ENCODE measurements at places on chromosomes 1 and 21. TPM values are rescaled to one million over a fixed set of nuclear protein-coding genes. Genes with fewer than 3 reads are reported as not detected.

The SH3GLB1 gene
- total RNA-seq: 41.7 TPM

The MRPL39 gene
- 14.5 TPM for total RNA-seq

The OLFML2B gene
- 18.6 TPM for total RNA-seq

The AUNIP gene
- total RNA-seq: not detected

The PPM1J gene
- total RNA-seq: 0.66 TPM

The GBP4 gene
- 7.8 TPM for total RNA-seq

The BARHL2 gene
- not detected for total RNA-seq

The ZMYM4 gene
- 25.5 TPM for total RNA-seq

The GPATCH4 gene
- 44.4 TPM for total RNA-seq

DNA sequence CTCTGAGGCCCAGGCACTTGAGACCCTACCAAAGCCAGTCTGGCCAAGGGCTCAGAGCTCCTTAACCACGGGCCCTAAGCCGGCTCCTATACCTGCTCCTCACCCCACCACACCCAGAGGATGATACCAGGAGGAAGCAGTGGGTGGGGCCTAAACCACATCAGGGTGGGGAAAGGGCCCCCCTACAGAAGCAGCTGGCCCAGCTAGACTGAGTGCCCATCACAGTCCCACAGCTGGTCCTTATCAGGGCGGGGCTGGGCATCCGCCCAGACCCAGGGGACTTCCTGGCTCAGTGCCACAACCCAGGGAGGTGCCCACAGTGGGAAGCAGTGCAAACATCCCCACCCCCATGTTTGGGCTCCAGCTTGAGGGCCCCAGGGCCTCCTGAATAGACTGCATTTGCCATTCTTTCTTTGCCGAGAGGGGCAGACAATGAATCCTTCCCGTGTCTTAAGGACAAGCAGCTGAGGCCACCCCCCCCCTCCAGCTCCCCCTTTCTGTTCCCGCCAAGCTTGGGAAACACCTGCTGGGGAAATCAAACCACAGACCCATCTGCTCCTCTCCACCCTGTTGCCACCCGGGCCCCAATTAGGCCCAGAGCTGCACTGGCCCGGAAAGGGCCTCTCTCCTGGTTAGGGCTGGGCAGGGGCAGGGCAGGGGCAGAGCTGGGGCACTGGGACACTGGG is 6.2 kb downstream of the E2F2 start:
- peaks cover 19% of the 10 kb centered on the region for H3K4me1 ChIP-seq
- H3K36me3 ChIP-seq: no peaks in the 10 kb centered on the region
- H3K27me3 ChIP-seq: no peaks in the 10 kb centered on the region
- H3K27ac ChIP-seq: no peak overlapping the region

DNA sequence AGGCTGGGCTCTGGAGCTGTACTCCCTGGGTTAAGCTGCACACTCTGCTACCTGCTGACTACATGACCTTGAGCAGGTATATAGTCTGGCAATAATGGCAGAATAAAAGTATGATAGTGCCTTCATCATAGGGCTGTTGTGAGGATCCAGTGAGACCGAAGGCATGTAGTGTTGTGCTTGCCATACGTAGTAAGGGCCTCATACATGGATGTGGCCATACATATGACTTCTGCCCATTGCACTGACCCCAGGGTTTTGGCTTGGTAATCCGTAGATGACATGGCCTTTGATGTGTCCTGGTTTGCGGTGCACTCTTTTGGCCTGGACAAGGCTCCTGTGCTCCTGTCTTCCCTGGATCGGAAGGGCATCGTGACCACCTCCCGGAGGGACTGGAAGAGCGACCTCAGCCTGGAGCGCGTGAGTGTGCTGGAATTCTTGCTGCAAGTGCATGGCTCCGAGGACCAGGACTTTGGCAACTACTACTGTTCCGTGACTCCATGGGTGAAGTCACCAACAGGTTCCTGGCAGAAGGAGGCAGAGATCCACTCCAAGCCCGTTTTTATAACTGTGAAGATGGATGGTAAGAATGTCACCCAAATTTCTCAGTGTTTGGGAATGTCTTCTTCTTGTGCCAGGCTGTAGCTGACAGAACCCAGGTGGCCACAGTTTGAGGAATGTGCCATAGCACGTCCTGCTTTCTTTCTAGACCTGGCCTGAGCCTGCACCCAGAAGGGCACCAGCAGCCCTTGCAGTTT is 17.0 kb upstream of the CD101 start:
- H3K27me3 ChIP-seq: no peaks in the 10 kb centered on the region
- H3K27ac ChIP-seq: no peak overlapping the region
- H3K4me3 ChIP-seq: no peak overlapping the region
- peaks cover 2% of the 10 kb centered on the region for H3K4me1 ChIP-seq
- no peak for DNase-seq

GRCh38 chr1:152108882-152109222 is 6.4 kb downstream of the TCHH start:
- no peak overlapping the region for H3K27ac ChIP-seq
- H3K36me3 ChIP-seq: no peaks in the 10 kb centered on the region
- H3K4me1 ChIP-seq: peaks cover 53% of the 10 kb centered on the region
- DNase-seq: no peak
- H3K4me3 ChIP-seq: peak overlapping the region; percentile 54
- H3K27me3 ChIP-seq: peaks cover 93% of the 10 kb centered on the region

- no peak for DNase-seq
- H3K4me1 ChIP-seq: peaks cover 5% of the 10 kb centered on the region
- H3K36me3 ChIP-seq: no peaks in the 10 kb centered on the region
- H3K27me3 ChIP-seq: no peaks in the 10 kb centered on the region
Observed at GRCh38 chr1:116694524-116694923, 27.0 kb upstream of the IGSF3 start.

DNA sequence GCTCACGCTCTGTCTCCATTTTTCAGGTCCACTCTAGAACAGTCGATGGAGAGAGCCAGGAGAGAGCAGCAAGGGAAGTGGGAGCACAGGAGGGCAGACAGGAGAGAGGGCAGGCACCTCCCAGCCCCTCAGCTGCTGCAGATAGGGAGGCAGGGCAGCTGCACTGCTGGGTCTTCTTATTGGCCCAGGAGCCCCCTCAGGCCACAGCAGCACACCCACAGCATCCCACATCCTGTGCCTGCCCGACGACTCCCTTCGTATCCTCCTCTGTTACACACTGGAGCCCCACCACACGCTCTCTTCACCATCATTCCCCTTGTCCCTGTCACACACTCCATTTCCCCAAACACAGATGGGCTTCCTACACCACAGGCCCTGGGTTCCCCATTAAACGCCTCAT is 13.7 kb upstream of the ARTN start:
- no peaks in the 10 kb centered on the region for H3K4me1 ChIP-seq
- H3K27me3 ChIP-seq: no peaks in the 10 kb centered on the region
- no peaks in the 10 kb centered on the region for H3K36me3 ChIP-seq
- no peak overlapping the region for H3K27ac ChIP-seq

DNA sequence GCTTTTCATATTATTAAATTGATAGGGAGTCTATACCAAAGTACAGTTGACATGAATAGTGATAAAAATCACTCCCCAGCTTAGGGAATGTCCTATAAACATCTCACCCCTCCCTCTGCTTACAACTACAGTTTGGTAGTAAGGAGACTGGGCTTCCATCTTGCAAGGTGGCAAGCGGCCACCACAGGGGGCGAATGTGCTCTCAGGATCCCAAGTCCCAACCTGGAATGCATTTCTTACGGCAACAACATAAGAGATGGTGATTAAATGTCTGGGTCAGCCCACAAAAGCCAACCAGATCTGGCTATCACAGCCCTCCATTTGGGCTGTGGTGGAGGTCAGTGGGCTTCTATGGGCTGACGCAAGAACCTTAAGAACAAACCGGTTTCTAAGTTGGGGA is 68.0 kb downstream of the SMYD2 start:
- no peak overlapping the region for H3K4me3 ChIP-seq
- H3K4me1 ChIP-seq: no peaks in the 10 kb centered on the region
- DNase-seq: no peak
- no peak overlapping the region for H3K27ac ChIP-seq

GRCh38 chr1:212520746-212521145 is 87.8 kb upstream of the ATF3 start:
- H3K36me3 ChIP-seq: no peaks in the 10 kb centered on the region
- no peak overlapping the region for H3K4me3 ChIP-seq
- no peak overlapping the region for H3K27ac ChIP-seq
- no peaks in the 10 kb centered on the region for H3K27me3 ChIP-seq
- DNase-seq: no peak

- H3K27me3 ChIP-seq: no peaks in the 10 kb centered on the region
- H3K27ac ChIP-seq: no peak overlapping the region
- DNase-seq: no peak
- H3K36me3 ChIP-seq: no peaks in the 10 kb centered on the region
- no peak overlapping the region for H3K4me3 ChIP-seq
Observed at GRCh38 chr1:209751627-209752231, 4.1 kb upstream of the TRAF3IP3 start.

- peak overlapping the region; percentile 61 for H3K4me3 ChIP-seq
- DNase-seq: peak; percentile 73
Observed at GRCh38 chr1:36321119-36321951, 2.1 kb downstream of the EVA1B start.

DNA sequence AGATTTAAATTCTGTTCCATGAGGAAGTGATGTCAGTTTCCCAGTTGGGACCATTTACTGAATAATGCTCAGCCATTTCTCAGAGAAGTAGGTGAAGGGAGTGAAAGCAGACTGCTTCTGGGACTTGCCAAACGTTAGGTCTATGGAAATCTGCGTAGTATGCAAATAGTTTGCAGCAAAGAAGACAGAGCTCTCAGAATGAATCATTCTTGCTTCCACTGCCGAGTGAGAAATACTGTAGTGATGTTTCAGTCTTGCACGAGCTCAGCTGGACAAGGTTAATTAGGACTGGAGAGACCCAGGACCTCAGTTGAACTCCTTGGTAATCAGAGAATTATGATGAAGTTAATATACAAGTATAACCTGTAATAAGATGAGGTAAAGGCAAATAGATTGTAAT is 317.7 kb upstream of the DAB1 start:
- H3K4me1 ChIP-seq: no peaks in the 10 kb centered on the region
- no peak for DNase-seq
- H3K27me3 ChIP-seq: no peaks in the 10 kb centered on the region
- no peak overlapping the region for H3K4me3 ChIP-seq
- H3K36me3 ChIP-seq: no peaks in the 10 kb centered on the region
- no peak overlapping the region for H3K27ac ChIP-seq

DNA sequence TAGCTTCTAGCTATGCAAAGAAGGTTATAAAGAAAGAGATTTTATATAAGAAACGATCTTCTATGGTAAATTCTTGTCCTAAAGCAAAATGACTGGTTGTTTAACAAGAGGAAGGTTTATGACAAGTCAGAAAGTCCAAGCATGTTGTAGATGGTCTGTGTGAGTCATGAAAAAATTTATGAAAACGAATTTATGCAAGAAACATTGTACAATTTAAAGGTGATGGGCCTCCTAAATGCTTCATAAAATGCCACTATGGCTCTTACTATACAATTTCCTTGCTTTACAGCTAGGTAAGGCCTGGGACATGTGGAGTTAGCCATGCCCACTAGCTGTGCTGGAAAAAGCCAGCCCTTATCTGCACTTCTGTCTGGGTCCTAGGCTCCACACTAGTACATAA is 125.4 kb downstream of the PTGER3 start:
- H3K27ac ChIP-seq: no peak overlapping the region
- no peak overlapping the region for H3K4me3 ChIP-seq
- no peak for DNase-seq
- no peaks in the 10 kb centered on the region for H3K36me3 ChIP-seq
- H3K27me3 ChIP-seq: no peaks in the 10 kb centered on the region
- no peaks in the 10 kb centered on the region for H3K4me1 ChIP-seq

DNA sequence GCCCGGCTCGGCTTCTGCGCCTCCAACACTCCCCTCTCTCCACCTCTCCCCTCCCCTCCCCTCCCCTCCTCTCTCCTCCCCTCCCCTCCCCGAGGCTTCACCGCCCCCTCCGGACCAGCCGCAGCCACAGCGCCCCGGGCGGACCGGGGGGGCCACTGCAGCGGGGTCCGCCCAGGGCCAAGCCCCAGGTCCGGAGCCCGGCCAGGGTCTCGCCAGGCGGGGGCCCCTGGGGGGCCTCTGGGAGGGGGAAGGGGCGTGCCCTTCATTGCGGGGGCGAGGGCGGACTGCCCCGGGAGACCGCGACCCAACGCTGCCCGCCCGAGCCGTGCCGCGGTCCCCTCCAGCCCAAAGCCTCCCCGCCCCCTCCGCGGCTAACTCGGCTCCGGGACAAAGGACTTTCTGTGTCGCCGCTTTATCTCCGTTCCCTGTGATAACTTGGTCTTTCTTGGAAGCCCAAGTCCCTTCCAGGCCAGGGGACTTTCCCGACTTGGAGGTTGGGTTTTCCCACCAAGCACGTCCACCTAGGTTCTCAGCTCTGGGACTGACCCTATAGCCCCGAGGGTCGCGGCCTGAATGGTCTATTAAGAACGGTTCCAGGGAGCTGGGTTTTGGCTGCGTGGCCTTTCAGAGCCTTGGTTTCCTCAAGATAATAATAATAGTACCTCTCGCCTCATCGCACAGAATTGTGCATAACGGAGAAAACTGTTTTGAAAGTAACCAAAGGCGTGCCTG is at the start of gene UBQLN4:
Gene UBQLN4 (minus strand): TSS at position 31 of the 732 bp plus-strand sequence. CDS start 97 bp downstream, outside the sequence.
- peak; percentile 72 for DNase-seq
- peak within 1 kb of the TSS; percentile 95 for H3K4me3 ChIP-seq
- H3K36me3 ChIP-seq: peaks cover 5% of the 10 kb centered on the region
- H3K4me1 ChIP-seq: no peaks in the 10 kb centered on the region
- H3K27ac ChIP-seq: peak within 1 kb of the TSS; percentile 97
- no peaks in the 10 kb centered on the region for H3K27me3 ChIP-seq

- no peaks in the 10 kb centered on the region for H3K36me3 ChIP-seq
- peaks cover 44% of the 10 kb centered on the region for H3K4me1 ChIP-seq
- no peaks in the 10 kb centered on the region for H3K27me3 ChIP-seq
- no peak for DNase-seq
Observed at GRCh38 chr1:185314411-185314810, 2.6 kb downstream of the IVNS1ABP start.

- no peak for DNase-seq
- no peaks in the 10 kb centered on the region for H3K27me3 ChIP-seq
- H3K27ac ChIP-seq: no peak overlapping the region
- no peak overlapping the region for H3K4me3 ChIP-seq
Observed at GRCh38 chr1:75996196-75996595, 64.0 kb upstream of the ASB17 start.

DNA sequence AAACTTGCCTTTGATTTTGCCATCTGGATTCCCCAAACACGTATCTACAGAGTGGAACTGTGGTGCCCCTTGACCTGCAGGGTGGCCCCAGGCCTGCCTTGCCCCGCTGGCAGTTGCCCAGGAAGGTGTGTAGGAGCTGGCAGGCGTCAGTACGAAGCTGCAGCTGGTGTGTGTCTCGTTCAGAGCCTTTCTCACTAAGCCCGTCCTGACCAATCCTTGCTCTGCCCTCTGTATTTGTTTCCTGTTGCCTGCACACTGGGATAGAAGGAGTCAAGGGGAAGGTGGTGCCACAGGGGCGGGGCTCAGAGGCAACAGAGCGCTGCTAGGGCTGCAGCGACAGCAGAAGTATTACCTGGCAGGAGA is 5.2 kb upstream of the VSIG8 start:
- DNase-seq: no peak
- H3K4me3 ChIP-seq: no peak overlapping the region
- H3K36me3 ChIP-seq: peaks cover 5% of the 10 kb centered on the region
- H3K27ac ChIP-seq: no peak overlapping the region

DNA sequence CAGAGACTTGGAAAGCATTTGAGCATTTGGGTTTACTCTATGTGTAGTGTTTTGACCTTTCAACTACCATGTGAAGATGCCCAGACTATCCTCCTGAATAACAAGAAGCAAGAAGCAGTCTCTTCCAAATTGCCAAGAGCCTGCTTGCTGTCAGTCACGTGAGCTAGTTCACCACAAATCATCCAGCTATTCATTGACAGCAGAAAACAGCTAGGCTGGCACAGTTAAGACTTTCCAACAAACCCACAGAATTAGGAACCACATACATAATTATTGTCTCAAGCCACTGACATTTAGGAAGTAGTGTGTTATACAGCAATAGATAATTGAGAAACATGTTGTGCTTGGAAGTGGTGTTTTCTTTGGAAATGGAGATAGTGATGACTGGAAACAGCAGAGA is 1652.0 kb downstream of the NCAM2 start:
- no peaks in the 10 kb centered on the region for H3K36me3 ChIP-seq
- no peak for DNase-seq
- H3K27ac ChIP-seq: no peak overlapping the region
- H3K4me1 ChIP-seq: no peaks in the 10 kb centered on the region
